ENCODE measurements at places on chromosomes 1 and 21.
A peak's percentile ranks its signal among the peaks of the same experiment; 100 is the strongest.

DNA sequence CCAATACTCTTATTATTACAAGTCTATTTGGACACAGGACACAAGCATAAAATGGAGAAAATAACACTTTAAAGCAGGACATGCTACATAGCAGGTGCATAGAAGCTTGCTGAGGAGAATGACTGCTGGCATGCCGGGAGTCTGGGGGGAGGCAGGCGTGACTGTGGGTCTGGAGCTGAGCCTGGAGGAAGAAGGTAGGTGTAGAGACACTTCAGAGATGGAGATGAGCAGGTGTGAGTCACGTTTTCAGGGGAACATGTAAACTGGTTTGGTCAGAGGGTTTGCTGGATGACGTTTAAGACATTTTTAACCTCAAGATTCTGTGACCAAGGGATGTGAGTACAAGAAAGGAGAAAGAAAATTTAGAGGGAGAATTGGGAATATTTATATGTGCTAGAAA, 24.5 kb downstream of the OSCP1 start:
- no peak for DNase-seq

- no peak for DNase-seq
Observed at GRCh38 chr21:37232274-37233018, 34.7 kb downstream of the VPS26C start.

DNA sequence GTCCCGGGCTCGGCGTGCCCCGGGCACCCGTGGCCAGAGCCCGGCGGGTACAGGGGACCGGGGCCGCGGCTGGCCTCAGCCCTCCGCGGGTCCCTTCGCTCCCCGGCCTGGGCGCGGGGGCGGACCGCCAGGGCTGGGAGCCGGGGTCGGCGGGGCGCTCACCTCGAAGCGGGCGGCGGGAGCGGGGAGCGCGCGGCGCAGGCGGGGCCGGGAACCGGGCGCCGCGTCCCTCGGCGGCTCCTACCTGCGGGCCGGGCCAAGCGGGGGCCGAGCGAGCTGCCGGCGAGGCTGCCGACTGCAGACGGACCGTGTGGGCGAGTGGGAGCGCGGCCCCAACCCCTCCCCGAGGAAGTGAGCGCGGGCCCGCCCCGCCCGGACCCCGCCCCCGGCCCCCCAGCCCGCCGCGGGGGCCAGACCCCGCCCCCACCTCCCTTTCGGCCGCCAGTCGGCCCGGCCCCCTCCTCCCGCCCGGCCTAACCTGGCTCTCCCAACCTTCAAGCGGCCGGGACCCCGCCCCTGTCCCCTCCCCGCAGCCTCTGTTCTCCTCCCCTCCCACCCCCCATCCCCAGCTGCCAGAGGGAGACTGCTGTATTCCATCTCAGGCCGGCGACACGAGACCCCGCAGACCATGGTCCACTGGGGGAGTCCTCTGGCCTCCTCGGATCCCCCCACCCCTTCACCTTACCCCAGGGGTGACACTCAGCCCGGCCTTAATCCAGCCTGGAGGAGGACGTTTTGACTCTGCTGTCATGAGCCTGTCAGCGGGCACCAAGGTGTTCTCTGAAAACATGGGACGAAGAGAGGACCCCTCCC, at the start of gene FHL3:
FHL3 (minus strand) TSS at position 320 of the 813 bp plus-strand sequence. CDS start 6,102 bp downstream, outside the sequence.
- peak; percentile 45 for DNase-seq

DNA sequence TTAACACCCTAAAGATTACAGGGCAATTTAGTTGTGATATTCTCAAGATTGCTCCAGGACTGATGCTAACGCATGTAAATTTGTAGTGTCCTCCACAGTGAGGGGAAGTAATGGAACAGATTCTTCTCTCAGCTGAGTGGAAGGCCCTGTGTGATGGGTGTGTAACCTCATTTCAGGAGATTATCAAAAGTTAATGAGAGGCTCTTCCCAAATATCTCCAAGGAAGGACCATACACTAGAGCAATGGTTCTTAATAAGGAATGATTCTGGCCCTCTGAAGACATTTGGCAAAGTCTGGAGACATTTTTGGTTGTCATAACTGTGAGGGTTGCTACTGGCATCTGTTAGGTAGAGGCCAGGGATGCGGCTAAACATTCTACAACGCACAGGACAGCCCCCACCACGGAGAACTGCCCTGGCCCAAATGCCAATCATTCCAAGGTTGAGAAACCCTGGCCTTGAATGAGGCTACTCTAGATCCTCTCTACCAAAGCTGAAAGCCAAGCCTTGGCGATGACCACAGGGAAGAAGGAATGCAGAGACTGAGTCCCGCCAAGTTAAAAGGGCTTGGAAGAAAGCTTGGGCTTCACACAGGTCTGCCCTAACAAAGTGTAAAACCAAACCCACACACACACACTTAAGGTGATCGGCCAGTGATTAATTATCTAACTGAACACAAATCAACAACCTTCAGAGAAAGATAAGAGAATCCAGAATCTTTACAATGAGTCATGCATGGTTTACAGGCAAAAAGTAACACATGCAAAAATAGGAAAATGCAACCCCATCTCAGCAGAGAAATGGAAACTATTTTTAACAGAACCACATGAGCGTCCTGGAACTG, 135.8 kb downstream of the SYF2 start:
- no peak for DNase-seq

DNA sequence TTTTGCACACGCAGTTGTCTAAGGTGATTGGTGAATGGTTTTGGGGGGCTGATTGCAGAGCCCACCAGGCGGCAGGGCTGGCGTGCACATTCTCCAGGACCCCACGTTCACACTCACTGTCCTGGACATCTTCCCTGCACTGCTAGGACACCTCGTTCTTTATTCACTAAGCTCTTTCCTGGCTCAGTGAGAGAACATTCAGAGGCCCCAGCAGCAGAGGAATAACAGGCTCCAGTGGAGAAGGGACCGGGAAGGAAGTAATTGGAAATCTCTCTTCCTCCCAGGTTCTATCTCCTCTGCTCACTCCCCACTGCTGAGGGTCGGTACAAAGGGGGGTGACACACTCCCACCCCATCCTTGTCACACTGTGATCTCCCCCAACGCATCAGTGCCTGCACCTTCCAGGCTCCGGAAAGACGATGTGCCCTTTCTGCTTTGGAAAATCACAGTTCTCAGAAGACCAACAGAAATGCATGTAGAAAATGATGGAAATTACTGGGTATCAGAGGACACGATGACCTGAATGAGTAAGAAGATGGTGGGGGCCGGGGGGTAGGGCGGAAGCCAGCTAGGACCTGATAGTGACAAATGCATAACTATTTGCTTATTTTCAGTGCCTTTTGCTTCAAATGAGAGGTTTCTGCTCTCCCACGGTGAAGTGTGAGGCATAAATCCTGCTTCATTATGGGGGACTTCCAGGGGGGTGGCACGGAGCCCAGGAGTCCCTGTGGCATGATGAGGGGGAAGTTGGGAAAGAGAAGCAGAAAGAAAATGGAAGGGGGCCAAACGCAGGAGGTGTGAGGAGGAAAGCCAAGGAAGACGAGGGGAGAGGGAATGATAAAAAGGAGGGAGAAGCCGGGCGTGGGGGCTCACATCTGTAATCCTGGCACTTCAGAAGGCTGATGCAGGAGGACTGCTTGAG, 25.2 kb upstream of the KIF26B start:
- DNase-seq = no peak
